ENCODE measurements at places on chromosomes 16 and 17.

DNA sequence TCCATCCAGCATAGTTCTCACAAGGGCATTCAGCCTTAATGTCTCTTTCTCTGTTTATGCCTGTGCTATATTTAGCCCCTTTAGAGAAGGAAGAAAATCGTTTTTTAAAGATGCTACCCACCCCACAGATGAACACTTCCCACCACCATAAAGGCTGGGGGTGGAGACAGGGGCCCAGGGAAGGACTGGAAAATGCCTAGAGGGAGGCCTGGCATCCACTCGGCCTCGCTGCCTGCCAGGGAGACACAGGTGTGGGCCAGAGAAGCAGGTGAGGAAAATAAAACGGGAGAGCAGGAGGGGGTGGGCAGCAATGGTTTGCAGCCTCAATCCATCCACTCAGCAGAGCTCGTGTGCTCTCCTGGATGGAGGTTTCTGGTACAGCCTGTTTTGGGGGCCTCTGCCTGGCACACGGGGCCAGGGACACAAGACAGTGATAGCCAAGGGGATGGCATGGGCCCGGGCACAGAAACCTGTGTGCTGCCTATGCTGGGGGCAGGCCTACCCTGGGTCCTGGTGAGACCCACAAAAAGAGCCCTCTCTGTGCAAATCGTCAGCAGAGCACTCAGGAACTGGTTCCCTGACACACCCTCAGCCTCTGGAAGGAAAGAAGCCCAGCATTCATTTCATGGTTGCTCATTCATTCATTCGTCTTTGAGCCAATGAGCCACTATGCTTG is 121.4 kb downstream of the C16orf78 start:
- no peak for DNase-seq

DNA sequence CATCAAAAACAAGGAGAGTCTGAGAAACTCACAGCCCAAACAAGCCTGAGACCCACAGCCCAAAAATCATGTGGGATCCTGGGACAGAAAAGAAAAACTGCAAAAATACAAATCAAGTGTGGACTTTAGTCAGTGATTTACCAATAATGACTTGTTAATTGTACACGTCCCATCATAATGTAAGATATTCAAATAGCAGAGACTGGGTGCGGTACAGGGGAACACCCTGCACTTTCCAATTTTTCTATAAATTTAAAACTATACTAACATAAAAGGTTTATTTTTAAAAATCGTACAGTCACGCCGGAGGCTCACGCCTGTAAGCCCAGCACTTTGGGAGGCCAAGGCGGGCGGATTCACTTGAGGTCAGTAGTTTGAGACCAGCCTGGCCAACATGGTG is 8.8 kb downstream of the CEP131 start:
- no peak for DNase-seq

DNA sequence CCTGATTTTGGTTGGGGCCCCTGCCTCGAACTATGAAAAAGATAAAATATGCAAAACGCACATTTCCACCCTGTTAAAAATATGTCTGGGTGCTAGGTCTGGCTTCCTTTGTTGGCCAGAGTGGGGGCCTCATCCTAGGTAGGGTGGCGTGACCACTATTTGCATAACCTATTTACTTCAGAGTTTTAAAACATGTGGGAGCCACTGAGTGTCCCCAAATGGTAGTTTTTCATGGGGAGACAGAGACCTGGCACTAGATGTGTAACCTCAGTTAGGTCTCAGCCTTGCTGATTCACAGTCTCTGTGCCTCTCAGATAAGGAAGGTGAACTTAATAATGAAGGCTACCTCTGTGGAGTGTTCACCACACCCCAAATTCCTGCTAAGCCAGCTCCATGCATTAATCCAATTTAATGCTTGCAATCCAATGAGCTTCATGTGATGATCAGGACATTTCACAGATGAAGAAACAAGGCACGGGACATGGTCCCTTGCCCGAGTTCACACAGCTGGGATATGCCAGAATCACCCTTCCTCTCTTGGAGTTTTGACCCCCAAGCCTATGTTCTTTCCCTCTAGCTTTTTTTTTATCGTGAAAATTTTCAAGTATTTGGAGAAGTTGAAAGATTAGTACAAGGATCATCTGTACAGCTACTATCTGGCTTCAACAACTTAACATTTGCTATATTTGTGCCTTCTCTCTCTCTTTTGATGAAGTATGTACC is 103.4 kb downstream of the IRF8 start:
- peak; percentile 86 for DNase-seq

- DNase-seq, result no peak
Measured at GRCh38 chr16:77402672-77403071, 32.2 kb downstream of the ADAMTS18 start.

DNA sequence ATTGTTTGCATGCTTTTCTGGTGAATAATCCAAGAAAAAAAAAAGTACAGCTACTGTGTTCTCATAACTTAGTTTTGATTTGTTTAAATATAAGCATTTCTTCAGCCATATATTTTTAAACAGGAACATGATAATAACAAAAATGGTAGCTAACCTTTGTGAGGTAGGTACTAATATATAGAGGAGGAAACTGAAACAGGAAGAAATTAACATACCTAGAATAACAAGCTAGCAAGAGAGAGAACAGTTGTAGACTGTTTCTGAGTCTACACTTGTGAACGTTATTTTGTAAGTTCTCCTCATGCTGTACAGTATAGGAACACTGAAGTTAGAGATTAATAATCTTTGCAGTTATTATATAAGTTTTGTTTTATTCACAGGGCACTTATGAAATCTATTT is 49.3 kb downstream of the NSRP1 start:
- no peak for DNase-seq
